ENCODE measurements at places on chromosomes 2 and 18.
A peak's percentile ranks its signal among the peaks of the same experiment; 100 is the strongest.

DNA sequence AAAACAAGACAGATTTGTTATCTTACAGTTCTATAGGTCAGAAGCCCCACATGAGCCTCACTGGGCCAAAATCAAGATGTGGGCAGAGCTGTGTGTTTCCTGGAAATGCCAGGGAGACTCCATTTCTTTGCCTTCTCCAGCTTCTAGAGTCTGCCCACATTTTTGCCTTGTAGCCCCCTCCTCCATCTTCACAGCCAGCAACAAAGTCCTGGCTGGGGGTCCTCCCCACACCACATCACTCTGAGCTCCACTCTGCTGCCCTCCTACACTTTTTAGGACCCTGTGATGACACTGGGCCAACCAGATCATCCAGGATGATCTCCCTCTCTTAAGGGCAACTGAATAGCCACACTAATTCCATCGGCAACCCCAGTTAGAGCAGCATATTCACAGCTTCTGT lies 34.3 kb downstream of the ASB1 start:
- no peak for DNase-seq

- DNase-seq = no peak
Observed at GRCh38 chr2:23452853-23453420, 68.0 kb downstream of the KLHL29 start.

DNA sequence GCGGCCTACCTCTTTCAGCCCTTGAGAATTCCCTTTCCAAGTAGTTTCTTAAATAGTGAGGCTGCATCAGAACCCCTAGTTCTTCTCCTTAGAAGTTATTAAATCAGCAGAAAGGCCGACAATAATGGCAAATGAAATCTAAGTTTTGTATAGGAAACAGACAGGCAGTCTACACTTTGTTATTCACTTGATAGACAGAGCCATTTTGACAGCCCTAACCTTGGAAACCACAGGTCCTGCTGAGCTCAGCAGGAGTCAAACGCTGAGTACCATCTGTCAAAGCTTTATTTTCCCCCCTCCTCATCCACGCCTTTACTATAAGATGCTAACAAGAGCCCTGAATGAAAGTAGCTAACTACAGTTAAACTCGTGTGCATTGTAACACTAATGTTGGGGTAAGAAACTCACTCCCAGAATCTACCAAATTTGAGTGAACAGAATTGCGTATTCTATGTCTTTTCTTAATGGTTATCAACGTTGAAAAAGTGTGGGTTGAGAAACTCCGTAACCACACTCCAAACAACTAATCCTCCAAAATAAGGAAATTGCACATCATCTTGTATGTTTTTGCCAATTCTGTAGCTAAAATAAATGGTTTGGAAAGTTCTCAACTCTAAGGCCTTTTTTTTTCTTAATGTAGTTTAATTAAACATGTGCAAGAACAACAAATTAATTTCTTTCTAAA lies 90.6 kb upstream of the EFEMP1 start:
- DNase-seq = peak; percentile 72

DNA sequence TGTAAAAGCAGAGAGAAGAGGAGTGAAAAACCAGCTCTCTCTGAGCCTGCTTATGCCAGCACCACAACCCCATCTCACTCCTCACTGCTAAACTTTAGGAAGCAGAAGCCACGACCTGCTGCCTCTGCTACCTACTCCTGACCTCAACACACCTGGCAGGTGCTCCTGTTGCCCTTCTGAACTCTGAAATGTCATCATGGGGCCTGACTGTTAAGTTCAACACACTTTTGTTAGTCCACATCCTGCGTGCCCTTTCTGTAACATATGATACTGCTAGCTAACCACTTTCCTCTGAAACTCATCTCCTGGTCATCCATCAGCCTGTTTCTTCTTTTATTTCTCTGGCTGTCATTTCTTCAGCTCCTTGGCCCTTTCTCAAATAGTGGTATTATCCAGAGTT lies 118.1 kb downstream of the EPB41L3 start:
- no peak for DNase-seq

DNA sequence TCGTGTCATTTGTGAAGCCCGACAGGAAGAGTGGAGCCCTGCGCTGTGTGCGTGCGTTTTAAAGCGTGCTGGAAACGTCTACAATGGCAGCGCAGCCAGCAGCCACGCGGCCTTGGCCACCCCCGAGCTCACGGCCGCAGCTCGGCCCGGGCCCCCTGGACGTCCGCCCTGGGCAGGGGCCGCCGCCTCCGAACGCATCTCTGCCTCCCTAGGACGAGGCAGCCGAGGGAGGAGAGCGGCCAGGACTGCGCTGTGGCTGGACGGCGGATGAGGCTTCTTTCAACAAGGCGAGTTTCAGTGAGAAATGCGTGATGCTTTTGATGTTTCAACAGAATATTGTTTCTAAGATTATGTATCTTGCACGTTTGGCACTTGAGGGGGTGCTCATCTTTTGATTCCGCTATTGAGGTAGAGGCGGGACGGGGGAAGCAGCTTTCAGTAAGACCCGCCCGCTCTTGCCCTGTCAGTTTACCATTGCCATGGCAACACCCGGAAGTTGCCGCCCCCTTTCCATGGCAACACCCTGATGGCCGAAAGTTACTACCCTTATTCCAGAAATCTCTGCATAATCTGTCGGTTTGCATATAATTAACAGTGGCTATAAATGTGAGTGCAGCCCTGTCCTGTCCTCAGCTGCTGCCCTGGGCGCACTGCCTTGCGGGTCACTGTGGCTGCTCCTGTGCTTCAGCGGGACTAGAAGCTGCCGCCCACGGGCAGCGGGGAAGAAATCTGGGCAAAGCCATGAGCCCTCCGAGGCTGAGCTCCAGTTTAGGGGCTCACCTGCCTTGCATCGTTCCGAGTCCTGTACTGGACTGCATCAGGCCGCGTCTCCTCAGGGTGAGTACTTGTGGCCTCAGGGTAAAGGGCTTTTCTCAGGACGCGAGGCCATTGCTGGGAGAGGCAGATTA lies 38.6 kb downstream of the ADNP2 start:
- DNase-seq = peak; percentile 63

- DNase-seq = no peak
Observed at GRCh38 chr18:75123113-75123512, 85.8 kb downstream of the PTGR3 start.

- DNase-seq = no peak
Observed at GRCh38 chr2:40639320-40639719, 187.4 kb upstream of the SLC8A1 start.

DNA sequence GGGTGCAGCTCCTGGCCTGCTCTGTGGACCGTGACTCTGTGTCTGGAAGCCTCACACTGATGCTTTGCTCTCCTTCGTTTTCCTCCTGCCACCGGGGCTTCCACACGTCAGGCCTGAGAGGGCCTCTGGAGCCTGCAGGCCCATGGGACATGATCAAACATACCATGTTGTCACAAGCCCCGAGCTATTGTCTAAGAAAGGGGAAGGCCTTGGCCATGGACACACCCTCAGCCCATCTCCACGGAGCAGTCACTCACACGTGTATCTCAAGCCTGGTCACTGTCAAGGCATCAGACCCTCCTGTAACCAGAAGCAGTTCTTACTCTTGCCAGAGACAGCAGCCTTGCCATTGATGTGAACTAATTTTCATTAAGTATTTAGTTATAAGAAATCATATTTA lies 814.1 kb upstream of the SALL3 start:
- DNase-seq = no peak

DNA sequence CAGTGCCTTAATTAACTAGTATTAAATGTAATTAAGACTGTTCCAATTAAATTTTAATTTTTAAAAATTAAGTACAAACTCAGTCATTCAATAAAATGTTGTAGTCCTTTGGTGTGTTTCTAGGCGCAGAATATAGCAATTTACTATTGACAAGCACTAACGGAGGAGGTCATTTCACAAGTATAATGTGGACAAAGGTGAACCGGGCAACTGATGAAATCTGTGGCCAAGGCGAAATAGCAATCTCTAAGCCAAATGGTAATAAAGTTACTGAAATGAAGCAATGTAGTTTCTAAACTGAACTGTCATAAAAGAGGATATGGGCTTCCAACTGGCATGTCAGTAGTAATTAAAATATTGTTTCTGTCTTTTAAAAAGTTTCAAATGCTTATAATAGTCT lies 27.5 kb downstream of the FIGN start:
- no peak for DNase-seq

- DNase-seq = no peak
Observed at GRCh38 chr2:205193125-205193835, 489.0 kb upstream of the NRP2 start.

- DNase-seq = peak; percentile 75
Observed at GRCh38 chr2:152573168-152573567, 144.1 kb downstream of the PRPF40A start.

DNA sequence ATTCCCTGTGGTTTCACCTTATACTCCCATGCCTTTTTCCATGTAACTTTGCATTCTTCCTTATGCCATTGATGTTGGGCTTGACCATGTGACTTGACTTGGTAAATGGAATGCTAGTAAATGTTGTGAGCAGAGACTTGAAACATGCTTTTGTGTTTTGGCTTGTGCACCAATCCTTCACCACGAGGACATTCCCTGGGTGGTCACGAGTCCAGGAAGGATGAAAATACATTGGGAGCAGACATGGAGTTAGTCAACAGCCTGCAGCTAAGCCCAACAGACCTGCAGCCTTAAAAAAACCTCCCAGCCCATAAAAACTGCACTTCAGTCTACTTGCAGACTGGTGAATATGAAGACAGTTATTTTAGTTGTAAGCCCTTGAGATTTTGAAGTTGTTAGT lies 116.5 kb upstream of the SPATS2L start:
- DNase-seq = no peak

DNA sequence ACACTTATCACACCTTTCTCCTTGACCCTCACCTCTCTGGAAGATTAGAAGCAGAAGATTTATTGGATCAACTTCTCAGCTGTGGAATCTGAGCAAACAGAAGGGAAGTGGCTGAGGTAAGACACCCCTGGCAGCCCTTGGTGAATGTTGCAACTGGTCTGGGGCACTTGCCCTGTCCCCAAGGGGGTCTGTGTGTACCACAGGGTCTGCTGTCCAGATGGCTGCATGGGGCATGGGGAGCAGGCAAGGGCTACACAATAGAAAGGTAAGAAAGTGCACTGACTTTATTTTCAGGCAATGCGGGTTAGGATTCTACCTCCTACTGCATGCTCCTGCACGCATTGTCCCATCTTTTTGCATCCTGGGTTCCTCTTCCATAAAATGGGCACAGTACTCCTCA lies 238.4 kb upstream of the SMAD2 start:
- no peak for DNase-seq

DNA sequence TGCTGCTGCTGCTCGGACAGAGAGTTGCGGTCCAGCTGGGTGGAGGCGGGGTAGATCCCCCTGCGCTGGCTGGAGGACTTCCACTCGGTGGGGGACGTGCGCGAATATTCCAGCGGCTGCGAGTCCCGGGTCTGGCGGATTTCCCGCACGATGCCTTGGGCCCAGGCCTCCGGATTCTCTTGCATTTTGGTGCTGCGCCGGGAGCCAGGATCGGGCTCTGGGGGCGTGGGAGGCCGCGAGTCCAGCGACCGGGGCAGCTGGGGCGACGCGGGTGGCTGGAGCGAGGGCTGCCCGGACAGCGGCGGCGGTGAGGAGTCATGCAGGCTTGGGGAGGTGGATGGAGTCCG lies 4.8 kb downstream of the NT5C1B start:
- DNase-seq = no peak

DNA sequence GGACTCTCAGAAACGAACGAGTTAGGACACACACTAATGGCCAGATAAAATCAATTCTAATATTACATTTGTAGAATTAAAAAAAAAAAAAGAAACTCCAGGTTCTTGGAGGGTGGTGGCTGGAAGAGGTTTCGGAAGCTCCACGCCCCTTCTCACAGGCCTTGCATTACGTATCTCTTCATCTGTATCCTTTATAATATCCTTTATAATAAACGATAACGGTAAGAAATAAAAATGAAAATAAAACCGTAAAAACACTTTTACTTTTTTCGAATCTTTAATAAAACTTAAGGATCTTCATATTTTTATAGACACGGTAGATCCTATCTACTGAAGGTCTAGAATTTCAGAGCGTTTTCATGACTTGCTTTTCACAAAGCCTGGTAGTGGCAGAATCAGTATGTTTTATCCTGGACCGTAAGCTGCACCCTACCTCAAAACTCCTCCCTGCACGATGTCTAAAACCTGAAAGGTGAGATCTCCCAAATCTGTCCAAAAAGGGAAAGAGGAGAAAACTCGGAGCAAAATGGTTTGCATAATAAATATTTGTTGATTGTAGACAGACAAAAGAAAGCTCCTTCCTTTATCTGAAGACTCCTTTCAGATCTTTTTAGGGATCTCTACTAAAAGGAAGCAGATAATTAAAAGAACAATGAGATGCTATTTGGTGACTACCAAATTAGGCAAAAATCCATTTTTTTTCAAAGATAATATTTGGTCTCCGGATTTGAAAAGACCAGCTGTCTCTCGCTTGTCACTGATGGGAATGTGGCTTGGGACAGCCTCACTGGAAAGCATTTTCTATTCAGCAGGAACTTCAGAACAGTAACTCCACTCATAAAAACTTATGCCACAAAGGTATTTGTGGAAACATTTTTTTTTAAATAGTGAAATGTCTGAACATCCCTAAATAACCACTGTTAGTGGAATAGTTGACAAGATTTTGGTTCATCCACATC lies 2.0 kb upstream of the CXCR4 start:
- no peak for DNase-seq

DNA sequence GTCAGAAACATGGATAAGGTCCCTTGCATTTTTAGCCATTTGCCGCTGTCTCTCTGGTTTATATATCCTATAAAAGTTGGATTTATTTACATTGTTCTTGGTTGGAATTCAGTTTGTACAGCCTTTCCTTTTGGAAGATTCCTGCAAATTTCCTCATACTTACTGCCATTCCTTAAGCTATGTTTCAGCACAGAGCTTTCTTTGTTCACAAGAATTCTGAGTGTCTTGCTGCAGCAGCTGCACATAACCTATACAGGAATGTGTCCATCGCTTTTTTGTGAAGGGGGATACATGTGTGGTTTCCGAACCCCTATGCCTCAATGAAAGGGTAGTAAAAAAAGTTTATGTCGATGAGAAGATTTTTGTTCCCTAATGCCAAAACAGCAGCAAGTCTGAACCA lies 48.3 kb upstream of the CCDC68 start:
- no peak for DNase-seq

GRCh38 chr2:18349421-18349820 lies 211.0 kb downstream of the RDH14 start:
- DNase-seq = peak; percentile 83
